Tibial nerve (tissue), 4 donors: ENCODE measurements at places on chromosomes 16 and 17.

GRCh38 chr16:5736209-5736930 is 638.8 kb upstream of the EEF2KMT start:
- DNase-seq = no peak

DNA sequence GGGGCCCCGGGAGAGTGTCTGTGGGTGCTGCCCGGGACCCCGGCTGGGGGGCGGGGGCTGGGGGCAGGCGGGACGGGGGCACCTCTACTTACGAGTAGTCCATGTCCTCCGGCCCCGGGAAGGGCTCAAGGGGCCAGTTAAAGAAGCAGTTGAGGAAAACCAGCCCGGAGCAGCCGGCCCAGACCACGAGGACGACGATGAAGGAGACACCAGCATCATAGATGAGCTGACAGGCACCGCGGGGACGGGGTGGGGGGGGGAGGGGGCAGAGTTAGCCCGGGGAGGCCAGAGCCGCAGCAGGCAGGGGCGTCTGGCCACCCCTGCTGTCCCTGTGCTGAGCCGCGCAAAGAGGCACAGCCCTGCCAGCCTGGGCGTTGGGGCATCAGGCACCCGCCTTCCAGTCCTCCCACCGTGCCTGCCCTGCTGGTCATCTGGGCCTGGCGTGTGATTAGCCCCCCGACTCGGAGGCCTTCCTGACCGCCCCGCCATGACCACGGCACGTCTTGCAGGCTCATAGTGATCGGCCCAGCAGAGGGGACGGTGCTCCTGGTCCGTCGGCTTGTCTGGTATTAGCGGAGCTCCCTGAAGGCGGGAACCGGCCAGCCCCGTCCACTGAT is 29.0 kb upstream of the PITPNA start:
- DNase-seq = no peak

DNA sequence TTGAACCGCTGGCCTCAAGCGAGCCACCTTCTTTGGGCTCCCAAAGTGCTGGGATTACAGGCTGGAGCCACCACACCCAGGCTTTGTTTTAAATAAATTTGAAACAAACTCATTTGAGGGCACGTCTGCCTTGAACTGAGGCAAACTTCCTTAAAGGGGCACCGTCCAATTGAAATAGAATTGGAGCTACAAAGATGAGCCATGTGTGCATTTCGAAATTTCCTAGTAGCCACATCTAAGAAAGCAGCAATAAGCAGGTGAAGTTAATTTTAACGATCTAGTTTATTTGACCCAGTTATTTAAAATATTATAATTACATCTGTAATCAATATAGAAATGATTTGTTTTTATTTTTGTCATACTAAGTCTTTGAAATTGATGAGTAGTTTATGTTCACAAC is 755 bp upstream of the C16orf89 start:
- DNase-seq = no peak

DNA sequence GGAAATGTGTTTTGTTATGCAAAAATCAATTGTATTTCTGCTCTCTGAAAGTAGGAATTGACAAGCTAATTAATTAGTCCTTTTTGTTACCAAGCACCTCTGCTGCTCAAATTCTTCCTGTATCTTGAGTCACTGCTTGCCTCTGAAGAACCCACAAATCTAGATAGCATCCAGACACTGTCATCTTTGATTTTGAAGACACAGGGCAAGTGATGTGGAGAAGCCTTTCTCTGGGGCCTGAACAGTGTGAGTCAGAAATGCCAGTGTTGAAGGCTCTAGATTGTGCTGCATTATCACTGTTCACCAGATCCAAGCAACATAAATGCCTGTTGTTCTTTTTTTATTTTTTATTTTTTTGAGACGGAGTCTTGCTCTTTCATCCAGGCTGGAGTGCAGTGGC is 10.9 kb upstream of the ST6GALNAC1 start:
- DNase-seq = no peak

DNA sequence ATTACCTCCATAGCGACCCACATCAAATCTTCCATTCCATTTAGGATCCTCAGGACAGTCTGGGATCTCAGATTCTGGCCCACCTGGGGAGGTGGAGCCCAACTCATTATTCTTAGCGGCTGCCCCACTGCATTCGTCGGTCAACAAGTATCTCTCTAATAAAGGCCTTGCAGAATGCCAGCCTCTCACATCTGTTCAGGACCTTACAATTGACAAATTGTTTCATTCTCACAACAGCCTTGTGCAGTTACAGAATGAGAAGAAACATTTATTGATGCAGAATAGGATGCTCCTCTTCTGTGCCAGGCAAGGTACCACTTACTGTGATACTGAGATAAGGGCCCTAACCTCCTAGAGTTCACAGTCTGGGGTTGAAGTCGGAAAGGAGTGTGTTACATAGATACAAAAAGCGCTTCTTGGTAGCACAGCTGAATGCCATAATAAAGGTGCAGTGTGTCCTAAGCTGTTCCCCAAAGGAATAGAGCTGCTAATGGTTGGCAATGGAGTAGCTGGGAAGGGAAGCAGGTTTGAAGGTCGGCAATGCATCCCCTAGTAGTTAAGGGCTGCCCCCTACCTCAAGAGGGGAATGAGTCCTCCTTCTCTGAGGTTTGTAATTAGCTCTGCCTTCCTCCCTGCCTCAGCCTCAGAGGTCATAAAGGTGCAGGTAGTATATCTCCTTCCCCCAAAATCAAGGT is 2.3 kb upstream of the MPP2 start:
- no peak for DNase-seq

DNA sequence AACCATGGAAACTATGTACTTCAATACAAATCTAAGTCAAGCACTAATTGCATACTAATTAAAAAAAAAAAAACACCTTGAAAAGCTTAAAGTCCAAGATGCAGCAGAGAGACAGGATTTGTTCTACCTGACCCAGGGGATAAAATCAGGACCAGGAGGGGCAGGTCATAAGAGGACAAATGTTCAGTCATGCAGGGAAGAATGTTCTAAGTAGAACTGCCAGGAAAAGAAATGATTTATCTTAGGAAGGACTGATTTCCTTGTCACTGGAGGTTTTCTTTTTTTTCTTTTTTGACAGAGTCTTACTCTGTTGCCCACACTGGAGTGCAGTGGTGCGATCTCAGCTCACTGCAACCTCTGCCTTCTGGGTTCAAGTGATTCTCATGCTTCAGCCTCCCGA is 9.1 kb upstream of the GHDC start:
- DNase-seq = no peak

- DNase-seq = no peak
Observed at GRCh38 chr16:56368545-56368944, 56.8 kb downstream of the AMFR start.

DNA sequence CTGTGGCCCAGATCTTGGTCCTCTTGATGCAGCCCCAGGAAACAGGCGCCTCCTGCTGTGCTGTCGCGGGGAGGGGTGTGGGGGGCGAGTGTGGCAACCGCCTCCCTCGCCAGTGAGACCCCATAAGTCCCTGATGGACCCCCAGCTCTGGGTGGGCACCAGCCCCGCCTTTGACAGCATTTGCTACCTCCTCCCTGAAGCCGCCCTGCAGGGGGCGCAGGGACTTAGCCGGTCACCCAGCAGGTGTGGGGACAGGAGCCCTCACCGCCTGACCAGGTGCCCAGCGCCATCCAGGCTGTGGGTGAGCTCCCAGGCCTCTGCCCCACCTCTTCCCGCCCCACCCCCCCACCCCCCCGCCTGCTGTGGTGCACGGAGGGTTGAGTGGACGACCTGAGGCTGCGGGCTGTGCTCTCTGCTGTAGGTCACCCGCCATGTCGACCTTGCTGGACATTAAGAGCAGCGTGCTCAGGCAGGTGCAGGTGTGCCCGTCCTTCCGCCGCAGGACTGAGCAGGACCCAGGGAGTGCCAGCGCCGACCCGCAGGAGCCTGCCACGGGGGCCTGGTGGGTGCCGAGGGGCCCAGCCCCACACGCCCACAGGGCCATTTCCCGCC is 4.8 kb downstream of the BAIAP3 start:
- DNase-seq = no peak
